ENCODE measurements at places on chromosomes 2 and 18.

DNA sequence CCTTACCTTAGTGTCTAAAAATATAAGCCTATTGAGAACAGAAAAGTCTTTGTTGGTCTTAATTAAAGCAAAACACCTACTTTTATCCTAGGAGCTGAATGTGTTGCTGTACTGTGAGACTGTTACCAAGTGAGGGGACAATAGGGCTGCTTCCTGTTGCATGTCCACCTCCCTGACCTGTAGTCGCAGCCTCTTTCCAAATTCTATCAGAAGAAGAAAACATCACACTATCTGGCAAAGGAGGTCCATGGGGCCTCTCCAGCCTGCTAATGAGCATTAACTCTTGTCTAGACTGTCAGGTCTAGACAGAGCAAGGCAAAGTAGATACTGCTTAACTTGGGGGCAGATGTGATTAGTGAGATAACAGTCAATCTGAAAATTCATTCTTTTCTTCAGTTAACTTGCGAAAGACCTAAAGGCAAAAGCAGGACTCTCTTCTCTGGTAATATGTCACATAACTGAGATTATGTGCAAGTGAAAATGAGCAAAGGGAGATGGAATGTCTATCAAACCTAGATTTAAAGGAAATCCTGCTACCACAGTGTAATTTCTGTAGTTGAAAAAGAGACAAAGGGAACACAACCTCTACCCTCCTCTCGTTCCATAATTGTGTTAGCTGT is 66.9 kb downstream of the CDH20 start:
- DNase-seq = no peak

GRCh38 chr18:35383136-35383535 is 6.0 kb upstream of the ZNF396 start:
- DNase-seq = no peak

GRCh38 chr2:37625796-37626571 is 45.5 kb downstream of the CDC42EP3 start:
- no peak for DNase-seq

DNA sequence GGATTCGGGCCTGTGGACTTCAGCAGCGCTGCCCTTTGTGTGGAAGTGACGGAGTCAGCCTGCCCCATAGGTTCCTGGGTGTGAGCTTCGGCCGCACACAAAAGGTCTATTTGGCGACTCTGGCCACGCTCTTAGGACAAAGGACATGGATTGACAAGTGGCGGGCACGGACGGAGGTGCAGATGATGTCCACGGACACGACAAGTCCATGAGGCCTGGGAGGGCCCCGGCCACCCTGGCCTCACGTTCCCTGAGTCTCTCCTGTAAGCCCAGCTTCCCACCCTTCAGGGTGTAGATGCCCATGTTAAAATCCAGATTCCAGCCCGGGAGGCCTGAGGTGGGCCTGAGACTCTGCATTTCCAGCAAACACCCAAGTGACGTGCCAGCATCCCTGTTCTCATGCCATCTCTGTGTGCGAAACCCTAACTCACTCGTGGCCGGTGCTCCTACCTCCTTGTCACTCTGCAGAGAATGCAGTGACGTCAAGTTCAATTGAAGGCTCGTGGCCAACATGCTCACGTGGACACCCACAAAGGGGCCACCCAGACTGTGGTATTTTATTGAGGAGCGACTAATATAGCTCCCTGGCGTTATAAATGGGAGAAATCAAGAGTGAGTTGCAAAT is 111.7 kb downstream of the RTP5 start:
- no peak for DNase-seq

DNA sequence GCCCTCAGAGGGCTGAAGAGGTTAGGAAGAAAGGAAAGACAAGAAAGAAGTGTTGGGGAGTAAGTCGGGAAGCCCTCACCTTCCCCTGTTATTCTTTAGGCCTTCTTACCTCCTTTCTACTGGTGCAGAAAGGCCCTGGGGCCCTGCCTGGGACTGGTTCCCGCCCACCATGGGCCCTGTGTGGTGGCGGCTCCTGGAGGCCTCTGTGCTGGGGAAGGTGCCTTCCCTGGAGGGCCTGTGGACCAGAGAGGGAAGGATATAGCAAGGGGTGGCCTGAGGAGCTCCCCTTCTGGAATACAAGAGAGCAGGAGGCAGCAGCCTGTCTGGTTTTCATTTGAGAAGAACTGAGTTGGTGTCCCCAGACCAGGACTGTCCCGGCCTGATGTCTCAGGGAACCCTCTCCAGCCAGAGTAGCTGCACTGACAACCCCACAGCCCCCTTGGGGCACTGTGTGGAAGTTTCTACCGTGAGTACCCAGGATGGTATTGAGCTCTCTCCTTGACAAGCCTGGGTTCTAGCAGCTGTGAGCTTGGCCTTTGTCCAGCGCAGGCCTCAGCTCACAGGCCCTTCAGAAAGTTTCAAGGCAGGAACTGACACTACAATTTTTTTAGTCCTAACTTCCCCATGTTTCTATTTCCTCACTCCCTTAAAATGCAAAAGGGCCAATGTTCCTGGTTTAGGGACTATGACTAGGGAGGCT is 47.1 kb downstream of the EFR3B start:
- no peak for DNase-seq

GRCh38 chr2:215565897-215566296 is 130.0 kb upstream of the FN1 start:
- peak; percentile 5 for DNase-seq

DNA sequence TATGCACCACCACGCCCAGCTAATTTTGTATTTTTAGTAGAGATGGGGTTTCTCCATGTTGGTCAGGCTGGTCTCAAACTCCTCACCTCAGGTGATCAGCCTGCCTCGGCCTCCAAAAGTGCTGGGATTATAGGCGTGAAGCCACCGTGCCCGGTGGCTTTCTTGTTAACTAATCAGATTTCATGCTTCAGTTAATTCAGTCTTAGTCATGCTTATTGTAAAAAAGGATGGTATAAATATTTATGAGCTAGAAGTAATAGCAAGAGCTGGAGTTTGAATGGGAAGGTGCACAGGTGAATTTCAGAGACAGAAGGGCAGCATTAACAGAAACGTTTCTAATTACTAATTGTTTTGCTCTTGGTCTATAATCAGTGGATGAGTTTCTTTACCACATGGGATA is 10.3 kb downstream of the GEMIN6 start:
- no peak for DNase-seq

- peak; percentile 49 for DNase-seq
Measured at GRCh38 chr2:172285010-172285621, 142.3 kb upstream of the ITGA6 start.

GRCh38 chr2:25337276-25337675 is 4.4 kb downstream of the DNMT3A start:
- DNase-seq = no peak

DNA sequence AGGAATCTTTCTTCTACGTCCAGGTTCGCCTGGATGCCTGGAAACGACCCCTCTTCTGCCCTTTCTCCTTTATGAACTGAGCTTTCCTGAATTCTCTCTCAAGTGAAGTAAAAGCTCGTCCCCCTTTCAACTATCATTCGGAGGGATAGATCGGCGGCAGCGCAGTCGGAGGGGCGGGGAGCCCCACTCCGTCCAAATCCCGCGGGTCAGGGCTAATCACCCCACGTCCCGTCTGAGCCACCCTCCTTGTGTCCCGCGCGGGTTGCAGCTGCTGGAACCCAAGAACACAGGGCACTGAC is 367 bp downstream of the FBXO48 start:
- no peak for DNase-seq

DNA sequence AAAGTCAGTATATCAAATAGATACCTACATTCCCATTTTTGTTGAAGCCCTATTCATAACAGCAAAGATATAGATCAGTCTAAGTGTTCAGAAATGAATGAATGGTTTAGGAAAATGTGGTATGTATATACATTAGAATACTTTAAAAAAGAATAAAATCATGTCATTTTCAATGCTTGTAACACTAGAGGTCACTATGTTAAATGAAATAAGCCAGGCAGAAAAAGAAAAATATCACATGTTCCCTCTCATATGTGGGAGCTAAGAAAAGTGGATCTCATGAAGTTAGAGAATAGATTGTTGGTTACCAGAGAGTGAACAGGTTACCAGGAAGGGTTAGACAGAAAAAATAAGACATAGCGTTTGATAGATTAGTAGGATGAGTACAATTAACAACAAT is 1111.0 kb upstream of the SLC39A10 start:
- no peak for DNase-seq

GRCh38 chr2:100924520-100925451 is 77.3 kb upstream of the RPL31 start:
- DNase-seq = peak; percentile 82

- no peak for DNase-seq
Measured at GRCh38 chr2:20185176-20186022, 39.5 kb downstream of the SDC1 start.

DNA sequence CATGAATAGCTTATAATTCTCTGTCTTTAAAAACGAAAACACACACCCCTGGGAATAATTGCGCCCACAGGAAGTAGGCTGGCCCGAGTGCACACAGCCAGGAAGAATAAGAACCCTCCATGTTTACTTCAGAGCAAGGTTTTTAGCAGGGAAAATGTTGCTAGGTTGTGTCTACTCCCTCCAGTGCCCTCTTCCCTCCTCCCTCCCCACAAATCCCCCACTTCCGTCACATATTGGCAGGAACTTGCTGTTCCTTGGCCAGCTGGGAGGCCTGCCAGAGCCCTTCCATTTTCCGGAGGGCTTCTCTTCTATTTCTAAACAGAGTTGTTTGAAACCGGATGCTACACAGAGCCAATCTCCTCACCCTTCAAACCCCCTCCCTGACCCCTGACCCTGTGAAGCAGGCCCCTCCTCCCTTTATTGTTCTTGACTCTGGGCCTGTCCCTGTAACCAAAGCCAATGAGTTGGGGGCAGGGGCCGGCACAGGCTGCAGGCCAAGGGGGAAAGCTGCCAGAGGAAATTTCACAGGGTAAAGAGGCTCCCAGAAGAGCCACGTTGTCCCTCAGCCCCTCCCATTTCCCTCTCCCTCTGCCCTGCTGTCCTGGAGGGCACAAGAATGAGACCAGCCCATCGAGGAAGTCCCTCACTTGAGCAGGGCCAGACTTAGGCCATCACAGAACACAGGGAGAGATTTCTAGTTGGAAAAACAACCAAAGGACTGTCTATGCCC is 49.8 kb upstream of the LGALSL start:
- DNase-seq = peak; percentile 16

- DNase-seq = peak; percentile 36
Measured at GRCh38 chr2:1654696-1655374, 89.5 kb downstream of the PXDN start.

GRCh38 chr2:86397986-86398385 is 43.2 kb upstream of the KDM3A start:
- DNase-seq = no peak

DNA sequence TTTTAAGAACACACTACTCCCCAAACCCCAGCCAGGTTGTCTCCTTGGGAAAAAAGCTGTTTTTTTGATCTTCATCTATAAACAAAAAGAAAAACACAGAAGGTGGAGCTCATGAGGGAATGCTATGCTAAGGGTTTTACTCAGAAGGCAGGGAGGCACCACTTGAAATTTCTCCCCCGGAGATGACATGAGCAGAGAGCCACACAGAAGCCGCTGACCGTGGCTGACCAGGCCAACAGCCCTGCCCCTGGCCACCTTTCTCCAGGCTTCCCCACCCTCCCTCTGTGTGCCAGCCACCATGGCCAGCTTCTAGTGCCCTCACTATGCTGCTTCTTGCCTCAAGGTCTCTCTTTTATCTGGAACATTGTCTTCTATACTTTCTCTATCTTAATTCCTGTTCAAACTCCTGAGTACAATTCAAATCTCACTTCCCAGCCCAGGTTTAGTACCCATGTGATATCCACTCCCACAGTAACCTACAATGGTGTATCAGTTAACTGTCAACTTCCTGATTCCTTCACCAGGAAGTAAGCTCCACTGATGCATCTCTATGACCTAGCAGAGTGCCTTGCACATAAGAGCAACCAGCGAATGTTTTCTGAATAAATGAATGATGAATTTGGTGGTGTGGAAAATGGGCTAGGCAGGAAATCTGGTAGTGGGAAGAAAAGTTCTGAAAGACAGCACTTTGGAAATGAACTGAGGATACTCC is 15.3 kb downstream of the LAPTM4A start:
- no peak for DNase-seq

DNA sequence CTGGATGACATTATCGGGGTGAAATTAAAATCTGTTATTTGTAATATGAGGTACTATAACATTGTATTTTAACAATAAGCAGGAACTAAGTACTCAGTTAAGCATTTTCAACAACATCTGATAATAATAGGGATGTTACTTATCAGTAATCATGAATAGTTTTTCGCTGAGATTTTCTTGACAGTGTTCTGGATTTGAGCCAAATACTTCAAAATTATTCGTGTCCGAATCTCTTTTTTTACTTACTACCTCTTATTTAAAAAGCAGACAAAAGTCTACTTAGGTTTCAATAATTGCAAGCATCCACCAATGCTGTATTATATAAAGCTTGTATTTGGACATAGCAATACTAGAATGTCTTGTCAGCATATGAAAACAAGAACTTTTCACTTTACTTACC is 6.4 kb upstream of the ANKRD12 start:
- DNase-seq = no peak

DNA sequence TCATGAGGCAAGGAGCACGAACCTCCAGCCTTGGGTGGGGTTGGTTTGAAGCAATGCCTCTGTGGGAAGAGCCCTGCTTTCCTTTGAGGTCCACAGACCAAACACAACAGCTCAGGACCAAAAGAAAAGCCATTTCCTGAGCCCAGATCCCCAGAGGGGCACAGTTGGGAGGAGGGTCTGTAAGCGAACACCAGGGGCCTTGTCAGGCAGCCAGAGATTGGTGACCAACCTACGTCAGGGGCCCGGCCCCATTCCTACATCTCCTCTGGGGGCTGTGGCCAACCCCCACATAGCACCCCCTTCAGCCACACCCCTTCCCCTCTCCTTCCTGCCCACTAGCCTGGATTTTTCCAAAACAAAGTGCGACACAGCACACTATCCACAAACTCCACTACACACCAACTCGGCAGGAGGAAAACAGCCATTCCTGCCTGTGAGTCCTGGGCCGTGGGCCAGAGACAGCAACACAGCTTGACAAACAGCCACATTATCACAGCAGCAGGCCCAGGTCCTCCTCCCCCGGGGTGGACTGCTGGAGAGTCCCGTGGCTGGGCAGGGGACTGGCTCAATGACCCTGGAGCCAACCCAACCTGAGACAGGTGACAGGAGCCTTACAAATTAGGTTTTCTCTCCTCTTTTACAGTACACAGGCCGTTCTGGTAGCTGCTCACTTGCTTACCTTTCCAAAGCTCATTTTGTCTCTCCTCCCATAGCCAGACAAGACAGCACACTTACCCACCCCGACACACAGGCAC is 98.8 kb downstream of the TNS1 start:
- DNase-seq = peak; percentile 77

- DNase-seq = no peak
Measured at GRCh38 chr18:7237673-7238272, 6.9 kb downstream of the LRRC30 start.
